ENCODE measurements at places on chromosomes 1 and 21.

- no peak for DNase-seq
- H3K4me3 ChIP-seq: no peak overlapping the region
- H3K4me1 ChIP-seq: peaks cover 62% of the 10 kb centered on the region
- no peak overlapping the region for H3K27ac ChIP-seq
- H3K27me3 ChIP-seq: no peaks in the 10 kb centered on the region
Observed at GRCh38 chr1:59015708-59016107, 231.9 kb upstream of the JUN start.

- no peak overlapping the region for H3K27ac ChIP-seq
- no peaks in the 10 kb centered on the region for H3K27me3 ChIP-seq
- no peaks in the 10 kb centered on the region for H3K4me1 ChIP-seq
- H3K4me3 ChIP-seq: no peak overlapping the region
- no peaks in the 10 kb centered on the region for H3K36me3 ChIP-seq
- no peak for DNase-seq
Observed at GRCh38 chr1:194161591-194161990, 975.2 kb upstream of the B3GALT2 start.

GRCh38 chr21:37767984-37768383, 148.3 kb downstream of the KCNJ6 start:
- no peak overlapping the region for H3K4me3 ChIP-seq
- H3K27me3 ChIP-seq: no peaks in the 10 kb centered on the region

DNA sequence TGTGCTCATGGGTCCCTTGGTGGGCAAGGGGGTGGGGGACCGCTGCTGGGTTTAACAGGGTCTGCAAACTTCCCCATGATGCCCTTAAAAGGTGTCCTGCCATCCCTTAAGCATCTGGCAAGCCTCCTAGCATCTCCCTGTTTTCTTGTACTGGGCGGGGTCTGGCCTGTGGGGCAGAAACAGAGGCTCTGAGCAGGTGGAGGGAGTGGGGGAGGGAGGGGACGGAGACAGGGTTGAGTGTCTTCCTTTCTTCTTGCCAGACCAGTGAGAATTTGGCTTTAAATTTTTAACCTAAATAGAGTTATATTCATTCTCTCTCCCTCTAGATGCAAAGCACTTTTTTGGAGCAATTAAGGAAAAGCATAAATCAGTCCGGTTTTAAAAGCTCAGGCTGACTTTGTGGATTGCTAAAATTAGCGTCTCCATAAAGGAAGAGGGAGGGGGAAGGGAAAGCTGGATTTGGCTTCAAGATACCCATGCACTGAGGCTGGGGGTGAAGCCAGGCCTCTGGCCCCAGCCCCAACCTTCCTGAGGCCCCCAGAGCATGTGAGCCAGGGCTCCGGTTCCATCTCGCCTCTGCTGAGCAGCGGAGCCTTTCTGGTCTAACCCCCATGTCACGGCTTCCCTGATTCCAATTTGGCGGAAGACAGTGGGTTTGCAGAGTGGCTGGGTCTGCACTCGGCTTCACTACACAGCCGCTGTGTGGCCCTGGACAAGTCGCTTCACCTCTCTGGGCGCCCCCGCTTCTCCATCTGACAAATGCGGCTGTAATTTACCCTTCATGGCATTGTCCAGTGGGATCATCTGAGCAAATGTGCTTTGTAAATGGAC, 25.3 kb downstream of the IGSF21 start:
- peaks cover 71% of the 10 kb centered on the region for H3K27me3 ChIP-seq
- no peak for DNase-seq
- no peaks in the 10 kb centered on the region for H3K36me3 ChIP-seq
- no peak overlapping the region for H3K4me3 ChIP-seq
- no peak overlapping the region for H3K27ac ChIP-seq
